Thoracic aorta (tissue), 2 donors: ENCODE measurements at places on chromosomes 5 and 9. TPM values are rescaled to one million over a fixed set of nuclear protein-coding genes. Genes with fewer than 3 reads are reported as not detected.
A peak's percentile ranks its signal among the peaks of the same experiment; 100 is the strongest.

Gene GRM6
- not detected for total RNA-seq

Gene OGN
- total RNA-seq = 210 TPM

Gene DND1
- 1.8 TPM for total RNA-seq

Gene KIF20A
- 1.1 TPM for total RNA-seq

Gene CNTFR
- 13.7 TPM for total RNA-seq

Gene PCSK1
- total RNA-seq = 3.2 TPM

Gene MOB3B
- total RNA-seq = 6.6 TPM

Gene LHX6
- 5.0 TPM for total RNA-seq

Gene PLAC8L1
- total RNA-seq = not detected

DNA sequence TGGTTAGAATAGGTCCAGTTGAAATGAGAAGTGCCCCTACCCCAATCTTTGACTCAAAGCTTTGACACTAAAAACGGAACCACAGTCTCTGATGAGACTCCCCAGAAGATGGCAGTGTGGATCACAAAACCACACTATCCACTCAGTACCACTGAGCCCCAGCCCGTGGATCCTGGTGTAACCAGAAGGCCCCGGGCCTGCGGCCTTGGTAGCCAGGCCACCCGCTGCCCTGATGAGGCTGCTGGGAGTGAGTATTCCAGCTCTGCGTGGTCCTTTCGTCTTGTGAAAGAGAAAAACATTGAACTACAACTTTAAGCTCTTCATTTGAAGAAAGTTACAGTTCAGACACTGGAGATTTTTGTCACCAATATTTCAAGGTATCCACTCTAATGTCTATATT is 42.2 kb upstream of the FBP1 start:
- H3K27ac ChIP-seq = peak overlapping the region; percentile 3
- DNase-seq = peak; percentile 46
- peaks cover 42% of the 10 kb centered on the region for H3K4me1 ChIP-seq
- H3K4me3 ChIP-seq = no peak overlapping the region

- H3K27ac ChIP-seq = no peak overlapping the region
- DNase-seq = no peak
- H3K4me3 ChIP-seq = peak overlapping the region; percentile 96
- peaks cover 11% of the 10 kb centered on the region for H3K36me3 ChIP-seq
- H3K4me1 ChIP-seq = peaks cover 24% of the 10 kb centered on the region
Observed at GRCh38 chr9:127395497-127396252, 1.3 kb upstream of the SLC2A8 start.

DNA sequence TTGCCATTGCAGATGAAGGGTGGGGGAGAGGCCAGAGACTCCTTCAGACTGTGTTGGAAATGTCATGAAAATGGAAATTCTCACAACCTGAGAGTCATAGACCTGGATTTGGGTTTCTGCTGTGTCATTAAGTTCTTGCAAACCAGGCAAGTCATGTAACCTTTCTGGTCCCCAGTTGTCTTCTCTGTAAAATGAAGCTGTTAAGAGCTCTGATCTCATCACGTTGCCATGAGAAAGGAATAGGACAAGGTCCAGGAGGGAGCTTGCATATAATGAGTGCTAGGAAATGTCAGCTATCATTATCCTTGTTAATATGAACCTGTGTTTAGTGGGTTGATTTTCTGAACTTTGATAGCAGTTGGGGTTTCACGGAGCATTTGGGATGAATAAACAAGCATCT is 59.1 kb downstream of the FGF1 start:
- H3K27ac ChIP-seq = no peak overlapping the region
- H3K4me3 ChIP-seq = no peak overlapping the region
- H3K36me3 ChIP-seq = no peaks in the 10 kb centered on the region
- peaks cover 13% of the 10 kb centered on the region for H3K4me1 ChIP-seq
- DNase-seq = no peak

DNA sequence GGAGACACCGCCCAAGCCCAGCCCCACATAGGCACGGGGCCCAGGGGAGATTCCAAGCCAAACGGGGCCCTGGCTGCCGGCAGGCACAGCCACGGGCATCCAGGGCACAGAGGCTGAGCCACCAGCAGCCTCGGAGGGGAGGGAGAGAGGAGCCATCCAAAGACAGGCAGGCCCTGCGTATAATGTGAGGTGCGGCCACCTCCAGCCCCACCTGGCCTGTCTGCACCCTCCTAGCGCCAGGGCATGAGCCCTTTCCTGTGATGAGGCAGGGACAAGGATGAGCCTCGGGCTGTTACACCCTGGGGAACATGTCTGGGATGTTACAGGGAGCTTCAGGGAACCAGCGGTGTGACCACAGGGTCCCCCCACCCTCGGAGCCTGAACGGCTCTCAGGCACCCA is 1.1 kb upstream of the CCDC187 start:
- no peak overlapping the region for H3K27ac ChIP-seq
- no peaks in the 10 kb centered on the region for H3K4me1 ChIP-seq
- H3K36me3 ChIP-seq = no peaks in the 10 kb centered on the region
- H3K4me3 ChIP-seq = no peak overlapping the region
- DNase-seq = no peak
- no peaks in the 10 kb centered on the region for H3K27me3 ChIP-seq

DNA sequence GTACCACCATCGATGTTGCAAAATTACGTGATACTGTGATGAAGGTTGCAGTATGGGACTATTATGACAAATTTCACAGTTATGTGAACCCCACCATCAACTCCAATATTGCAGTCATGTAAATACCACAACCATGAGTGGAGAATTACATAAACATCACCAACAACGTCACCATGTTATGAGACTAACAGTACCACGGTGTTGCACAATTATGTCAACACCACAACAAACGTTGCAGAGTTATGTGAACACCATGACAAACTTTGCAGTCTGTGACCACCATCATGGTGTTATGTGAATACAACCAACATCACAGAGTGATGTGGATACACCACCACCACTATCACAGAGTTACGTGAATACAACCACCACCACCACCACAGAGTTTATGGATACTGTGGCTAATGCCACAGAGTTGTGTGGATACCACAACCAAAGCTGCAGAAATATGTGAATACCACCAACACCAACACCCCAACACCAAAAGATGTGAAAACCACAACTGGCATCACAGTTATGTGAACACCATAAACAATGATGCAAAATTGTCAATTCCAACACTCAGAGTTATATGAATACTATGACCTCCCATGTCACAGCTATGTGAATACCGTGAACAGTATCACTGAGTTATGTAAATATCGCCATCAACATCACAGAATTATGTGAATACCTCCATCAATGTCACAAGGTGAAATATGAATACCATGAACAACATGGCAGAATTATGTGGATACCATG is 62.4 kb downstream of the SHC3 start:
- no peak for DNase-seq
- no peaks in the 10 kb centered on the region for H3K4me1 ChIP-seq
- H3K36me3 ChIP-seq = no peaks in the 10 kb centered on the region
- no peak overlapping the region for H3K4me3 ChIP-seq
- H3K27ac ChIP-seq = no peak overlapping the region

- no peaks in the 10 kb centered on the region for H3K27me3 ChIP-seq
- DNase-seq = no peak
- peak within 1 kb of the TSS; percentile 76 for H3K27ac ChIP-seq
- no peaks in the 10 kb centered on the region for H3K4me1 ChIP-seq
Observed at GRCh38 chr5:7395947-7396712, at the start of gene ADCY2. TSS of gene ADCY2 (plus strand) at chr5:7396138. CDS start at chr5:7396297, 159 bp downstream.

GRCh38 chr9:97808415-97808814 is 44.6 kb upstream of the FOXE1 start:
- H3K27me3 ChIP-seq = no peaks in the 10 kb centered on the region
- no peak overlapping the region for H3K27ac ChIP-seq
- no peaks in the 10 kb centered on the region for H3K4me1 ChIP-seq
- no peaks in the 10 kb centered on the region for H3K36me3 ChIP-seq

- no peak overlapping the region for H3K27ac ChIP-seq
- no peak overlapping the region for H3K4me3 ChIP-seq
- DNase-seq = no peak
- H3K36me3 ChIP-seq = no peaks in the 10 kb centered on the region
- H3K27me3 ChIP-seq = no peaks in the 10 kb centered on the region
- no peaks in the 10 kb centered on the region for H3K4me1 ChIP-seq
Observed at GRCh38 chr5:68894673-68895072, 199.1 kb upstream of the SLC30A5 start.
